SJCRH30 (cell line): ENCODE measurements at places on chromosomes 1 and 21. TPM values are rescaled to one million over a fixed set of nuclear protein-coding genes. Genes with fewer than 3 reads are reported as not detected.
A peak's percentile ranks its signal among the peaks of the same experiment; 100 is the strongest.

GRCh38 chr1:100009458-100009857 is 39.7 kb downstream of the SLC35A3 start:
- H3K27me3 ChIP-seq = no peaks in the 10 kb centered on the region
- no peak for DNase-seq
- peaks cover 18% of the 10 kb centered on the region for H3K36me3 ChIP-seq
- no peaks in the 10 kb centered on the region for H3K4me1 ChIP-seq

DNA sequence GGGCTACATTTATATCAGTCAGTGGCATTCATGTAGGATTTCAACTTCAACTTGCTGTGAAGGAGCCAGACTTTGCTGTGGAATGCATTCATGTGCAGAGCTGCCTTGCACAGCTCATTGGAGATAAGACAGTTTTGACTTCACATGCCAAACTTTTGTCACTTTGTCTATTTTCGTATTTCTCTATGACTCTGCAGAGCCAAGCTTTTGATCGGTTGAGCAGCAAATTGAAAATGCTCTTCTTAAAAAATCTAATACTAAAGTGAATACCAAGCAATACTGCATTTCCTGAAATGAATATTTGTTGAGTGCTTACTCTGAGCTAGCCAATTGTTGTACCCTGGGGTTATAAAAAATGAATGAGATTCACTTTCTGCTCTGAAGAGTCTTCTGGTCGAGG is 388.7 kb downstream of the ST6GALNAC3 start:
- no peaks in the 10 kb centered on the region for H3K36me3 ChIP-seq
- H3K4me1 ChIP-seq = peaks cover 5% of the 10 kb centered on the region; the same call in 1 of the 2 replicates
- no peak overlapping the region for H3K4me3 ChIP-seq
- no peak for DNase-seq
- H3K27me3 ChIP-seq = no peaks in the 10 kb centered on the region

DNA sequence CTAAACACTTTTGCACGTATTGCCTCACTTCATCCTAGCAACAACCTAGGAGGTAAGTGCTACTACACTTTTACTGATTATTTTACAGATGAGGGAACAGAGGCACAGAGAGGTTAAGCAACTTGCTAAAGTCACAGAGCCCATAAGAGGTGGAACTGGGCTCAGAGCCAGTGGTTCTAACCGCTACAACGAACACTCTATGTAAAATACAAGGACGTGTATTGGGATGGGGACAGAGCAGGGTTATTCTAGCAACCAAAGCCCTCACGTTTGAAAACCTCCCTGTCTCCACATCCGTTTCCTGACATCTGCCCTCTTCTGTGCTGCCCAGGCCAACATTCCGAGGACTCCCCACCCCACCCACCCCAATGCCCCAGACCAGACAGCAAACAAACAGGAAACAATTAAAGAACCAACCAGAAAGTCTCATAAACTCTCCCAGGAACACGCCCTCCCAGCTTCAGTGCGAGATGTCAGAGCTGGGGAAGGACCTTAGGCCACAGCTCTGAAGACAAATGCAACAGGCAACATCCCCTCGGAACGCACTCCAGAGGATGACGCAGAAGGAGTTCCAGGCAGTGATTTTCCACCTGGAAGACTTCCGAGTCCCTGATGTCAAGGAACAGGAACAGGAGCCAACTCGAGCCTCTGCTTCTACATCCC is 41.1 kb downstream of the GLIS1 start:
- no peak overlapping the region for H3K27ac ChIP-seq
- DNase-seq = no peak
- H3K36me3 ChIP-seq = no peaks in the 10 kb centered on the region
- peaks cover 22% of the 10 kb centered on the region for H3K27me3 ChIP-seq
- H3K4me3 ChIP-seq = no peak overlapping the region

- H3K27me3 ChIP-seq = no peaks in the 10 kb centered on the region
- 0 out of 2 replicates have a peak, but pooled peaks cover 3% of the 10 kb centered on the region for H3K4me1 ChIP-seq
- DNase-seq = peak; percentile 79
- H3K4me3 ChIP-seq = no peak overlapping the region
Measured at GRCh38 chr1:23184212-23184934, 15.7 kb upstream of the LUZP1 start.

- H3K4me3 ChIP-seq = no peak overlapping the region
- DNase-seq = no peak
- H3K27me3 ChIP-seq = no peaks in the 10 kb centered on the region
Measured at GRCh38 chr1:53257454-53258081, 19.2 kb upstream of the MAGOH start.

GRCh38 chr1:191804311-191804710 is 354.0 kb upstream of the RGS18 start:
- H3K27ac ChIP-seq = no peak overlapping the region
- H3K27me3 ChIP-seq = no peaks in the 10 kb centered on the region
- no peaks in the 10 kb centered on the region for H3K36me3 ChIP-seq
- no peak for DNase-seq
- H3K4me1 ChIP-seq = no peaks in the 10 kb centered on the region
- no peak overlapping the region for H3K4me3 ChIP-seq

DNA sequence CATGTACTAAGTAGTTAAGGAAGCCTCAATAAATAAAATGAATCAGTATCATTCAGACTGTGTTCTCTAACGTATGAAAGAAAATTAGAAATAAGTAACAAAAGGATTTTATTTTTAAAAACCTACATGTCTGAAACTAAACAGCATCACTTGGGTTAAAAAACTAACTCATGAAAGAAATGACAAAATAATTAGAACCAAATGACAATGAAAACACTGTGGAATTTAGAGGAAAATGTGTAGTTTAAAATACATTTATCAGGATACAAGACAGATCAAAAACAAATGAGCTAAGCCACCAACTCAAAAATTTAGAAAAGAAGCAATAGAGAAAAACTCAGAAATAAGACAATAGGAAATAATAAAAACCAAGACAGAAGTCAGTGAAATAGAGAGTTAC is 108.7 kb downstream of the TENT5C start:
- H3K4me3 ChIP-seq = no peak overlapping the region
- no peaks in the 10 kb centered on the region for H3K27me3 ChIP-seq
- DNase-seq = no peak
- H3K4me1 ChIP-seq = no peaks in the 10 kb centered on the region
- H3K27ac ChIP-seq = no peak overlapping the region

FAM131C gene
- total RNA-seq = 0.10 TPM in 1 of 2 replicates, not detected in the other

GRCh38 chr1:2946291-2946690 is 75.0 kb upstream of the ACTRT2 start:
- no peak for DNase-seq
- H3K27ac ChIP-seq = no peak overlapping the region
- no peak overlapping the region for H3K4me3 ChIP-seq
- peaks cover 19% of the 10 kb centered on the region for H3K27me3 ChIP-seq
